ENCODE measurements at places on chromosomes 7 and 10.
A peak's percentile ranks its signal among the peaks of the same experiment; 100 is the strongest.

DNA sequence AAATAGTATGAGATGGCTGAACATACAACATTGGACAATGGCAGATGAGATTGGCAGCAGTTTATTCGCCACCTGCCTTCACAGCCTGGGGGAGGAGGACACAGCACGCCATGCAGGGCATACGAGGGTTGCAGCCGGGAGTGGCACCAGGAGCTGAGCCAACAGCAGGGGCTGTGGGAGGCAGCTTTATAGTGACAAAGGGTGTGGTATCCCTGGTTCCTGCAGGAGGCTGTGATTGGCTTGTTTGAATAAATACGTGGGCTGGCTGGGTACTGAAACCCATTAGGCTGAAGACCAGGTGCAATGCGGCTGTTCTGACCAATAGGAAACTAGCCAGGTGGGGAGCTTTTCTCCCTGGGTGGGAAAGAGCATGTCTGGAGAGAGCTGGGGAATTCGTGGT lies 68.9 kb upstream of the LEP start:
- no peak for DNase-seq

DNA sequence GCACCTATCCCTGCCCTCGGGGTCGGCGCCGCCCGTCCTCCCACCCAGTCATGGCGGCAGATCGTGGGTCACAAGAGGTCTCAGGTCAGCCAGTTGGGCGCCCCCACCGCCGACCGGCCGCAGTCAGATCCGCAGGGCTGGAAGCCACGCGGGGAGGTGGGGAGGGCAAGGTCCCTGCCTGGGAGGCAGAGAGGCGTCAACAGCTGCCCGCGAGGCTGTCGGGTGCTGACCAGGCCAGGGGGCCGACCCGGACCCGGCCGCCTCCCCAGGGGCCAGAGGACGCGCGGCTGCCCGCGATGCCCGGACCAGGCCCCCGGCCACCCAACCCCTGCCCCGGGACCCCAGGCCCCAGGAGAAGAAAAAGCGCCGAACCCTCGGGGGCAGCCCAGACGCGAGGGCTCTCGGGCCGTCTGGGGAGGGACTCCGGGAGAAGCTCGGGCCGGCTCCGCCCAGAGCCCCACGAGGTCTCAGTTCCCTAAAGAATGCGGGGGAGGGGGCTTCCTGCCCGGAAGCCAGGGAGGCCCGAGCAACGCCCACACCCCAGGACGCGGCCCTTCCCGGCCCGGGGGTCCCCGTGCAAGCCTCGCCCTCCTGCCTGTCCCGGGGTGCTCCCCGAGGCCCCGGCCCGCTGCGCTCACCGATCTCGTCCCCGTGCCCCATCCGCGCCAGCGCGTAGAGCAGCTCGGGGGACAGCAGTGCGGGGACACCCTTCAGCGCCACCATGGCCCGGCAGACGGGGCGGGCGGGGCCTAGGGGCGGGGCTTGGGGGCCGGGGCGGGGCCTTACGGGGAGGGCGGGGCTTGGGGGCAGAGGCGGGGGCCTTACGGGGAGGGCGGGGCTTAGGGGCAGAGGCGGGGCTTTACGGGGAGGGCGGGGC lies at the start of gene FUOM:
TSS of gene FUOM (minus strand) at position 735 of the 877 bp plus-strand sequence. CDS start at position 723, 12 bp downstream.
- peak; percentile 73 for DNase-seq

DNA sequence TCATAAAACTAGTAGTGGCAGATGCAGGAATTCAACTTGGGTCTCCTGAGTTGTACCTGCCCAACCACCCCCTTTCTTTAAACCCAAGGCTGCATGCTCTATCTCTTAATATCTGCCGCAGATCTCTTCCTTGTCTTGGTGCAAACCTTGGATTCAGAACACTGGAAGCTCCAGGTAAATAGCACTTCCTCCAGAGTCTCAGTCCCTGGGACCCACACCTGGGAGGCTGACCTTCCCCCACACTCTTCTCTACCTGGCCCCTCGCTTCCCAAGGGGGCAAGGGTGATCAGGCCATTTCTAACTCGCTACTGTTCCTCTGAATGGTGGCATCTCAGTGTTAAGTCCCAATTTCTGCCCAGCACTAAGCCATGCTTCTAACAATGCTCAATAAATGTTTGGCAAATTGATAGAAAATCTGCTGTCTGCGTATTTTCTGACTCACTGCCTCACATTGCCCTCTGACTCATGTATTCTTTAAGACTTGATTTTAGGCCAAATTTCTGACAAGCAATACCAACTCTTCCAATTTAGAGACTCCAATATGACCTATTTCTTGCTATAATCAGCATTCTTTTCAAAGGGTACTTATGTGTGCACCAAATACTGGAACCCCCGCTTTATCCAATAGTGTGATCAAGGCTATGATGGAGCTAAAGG lies 68.0 kb upstream of the PPP1R3C start:
- DNase-seq: no peak

DNA sequence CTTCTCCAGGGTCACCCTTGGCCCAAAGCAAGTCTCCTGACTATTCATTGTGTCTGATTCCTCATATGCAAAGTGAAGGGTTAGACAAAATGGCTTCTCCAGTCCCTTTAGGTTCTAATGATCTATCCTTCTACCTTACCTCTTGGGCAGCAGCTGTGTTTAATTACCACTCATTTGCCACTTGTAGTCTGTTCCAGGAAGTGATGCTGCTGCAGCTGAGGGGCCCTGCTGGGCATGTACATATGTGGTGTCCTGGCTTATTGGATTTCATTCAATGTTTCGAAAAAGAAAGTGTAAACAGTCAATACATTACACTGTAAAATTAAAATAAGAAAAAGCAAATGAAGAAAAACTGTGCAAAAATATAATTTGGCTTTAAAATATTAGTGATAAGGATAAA lies 36.6 kb downstream of the SCIN start:
- no peak for DNase-seq

GRCh38 chr7:157425761-157426160 lies 89.0 kb downstream of the DNAJB6 start:
- no peak for DNase-seq

Data from stimulated activated CD4-positive, alpha-beta T cell treated with anti-CD3 and anti-CD28 coated beads, Interleukin-2, amount 100 ng/mL, for 24 hours (primary cell).